Mesothelial cell of epicardium (in vitro differentiated cells): ENCODE measurements at places on chromosomes 3 and 15. TPM values are rescaled to one million over a fixed set of nuclear protein-coding genes. Genes with fewer than 3 reads are reported as not detected.

- DNase-seq = peak; percentile 40
- H3K4me3 ChIP-seq = peak within 1 kb of the TSS; percentile 53
- peaks cover 21% of the 10 kb centered on the region for H3K4me1 ChIP-seq
Measured at GRCh38 chr15:62066663-62067447, at the start of gene C2CD4A. Gene C2CD4A (plus strand): TSS chr15:62066977. CDS start chr15:62067614, 637 bp downstream.

- no peaks in the 10 kb centered on the region for H3K36me3 ChIP-seq
- no peaks in the 10 kb centered on the region for H3K27me3 ChIP-seq
- no peak for DNase-seq
Measured at GRCh38 chr3:105950881-105951600, 82.2 kb upstream of the CBLB start.

GRCh38 chr15:68272721-68273271, 4.7 kb upstream of the FEM1B start:
- peaks cover 46% of the 10 kb centered on the region for H3K4me1 ChIP-seq
- no peak overlapping the region for H3K4me3 ChIP-seq
- H3K27me3 ChIP-seq = no peaks in the 10 kb centered on the region
- DNase-seq = no peak
- peak overlapping the region; percentile 95 for H3K27ac ChIP-seq

DNA sequence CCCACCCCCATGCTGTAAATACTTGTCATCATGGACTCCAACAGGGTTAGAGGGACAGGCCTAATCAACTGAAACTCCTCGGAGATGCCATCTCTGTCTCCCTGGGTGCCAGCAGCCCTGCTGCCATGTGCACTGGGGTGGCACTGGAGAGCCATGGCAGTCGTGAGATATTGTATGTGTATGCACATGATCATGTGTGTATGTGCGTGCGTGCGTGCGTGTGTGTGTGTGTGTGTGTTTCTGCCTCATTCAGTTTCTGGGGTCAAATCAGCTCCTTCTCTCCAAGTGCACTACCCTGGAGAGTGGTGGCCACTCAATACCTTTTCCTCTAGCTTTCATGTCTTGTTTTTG, 3.2 kb upstream of the APEH start:
- H3K27ac ChIP-seq = no peak overlapping the region
- H3K36me3 ChIP-seq = no peaks in the 10 kb centered on the region
- peaks cover 33% of the 10 kb centered on the region for H3K4me1 ChIP-seq
- DNase-seq = no peak
- H3K4me3 ChIP-seq = no peak overlapping the region

DNA sequence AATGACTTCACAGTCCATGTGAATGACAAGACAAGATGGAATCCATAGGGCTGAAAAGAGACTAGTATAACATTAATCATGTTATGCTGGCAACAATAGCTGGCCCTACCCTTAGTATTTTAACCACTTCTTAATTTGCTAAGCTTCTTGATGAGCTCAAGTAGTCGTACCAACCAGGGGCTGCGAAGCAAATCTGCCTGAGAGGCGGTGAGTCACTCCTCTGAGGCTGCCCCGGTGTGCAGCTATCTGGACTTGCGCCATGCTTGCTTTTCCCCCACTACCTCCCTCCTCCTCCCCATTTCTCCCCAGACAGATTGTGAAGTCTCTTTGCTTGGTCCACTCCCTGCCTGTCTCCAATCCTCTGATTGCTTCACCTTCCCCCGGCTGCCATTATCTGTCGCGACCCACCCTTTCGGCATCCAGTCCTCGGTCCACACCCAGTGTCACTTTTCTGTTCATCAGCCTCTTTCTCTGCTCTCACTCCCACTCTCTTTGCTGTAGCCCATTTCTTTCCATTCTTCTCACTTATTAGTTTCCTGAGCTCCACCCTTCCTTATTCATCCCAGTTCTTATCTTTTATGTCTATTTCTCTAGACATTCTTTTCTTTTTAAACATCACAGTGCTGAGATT, 42.7 kb downstream of the DUT start:
- no peak overlapping the region for H3K27ac ChIP-seq
- H3K27me3 ChIP-seq = peaks cover 7% of the 10 kb centered on the region
- no peak for DNase-seq
- no peaks in the 10 kb centered on the region for H3K36me3 ChIP-seq

DNA sequence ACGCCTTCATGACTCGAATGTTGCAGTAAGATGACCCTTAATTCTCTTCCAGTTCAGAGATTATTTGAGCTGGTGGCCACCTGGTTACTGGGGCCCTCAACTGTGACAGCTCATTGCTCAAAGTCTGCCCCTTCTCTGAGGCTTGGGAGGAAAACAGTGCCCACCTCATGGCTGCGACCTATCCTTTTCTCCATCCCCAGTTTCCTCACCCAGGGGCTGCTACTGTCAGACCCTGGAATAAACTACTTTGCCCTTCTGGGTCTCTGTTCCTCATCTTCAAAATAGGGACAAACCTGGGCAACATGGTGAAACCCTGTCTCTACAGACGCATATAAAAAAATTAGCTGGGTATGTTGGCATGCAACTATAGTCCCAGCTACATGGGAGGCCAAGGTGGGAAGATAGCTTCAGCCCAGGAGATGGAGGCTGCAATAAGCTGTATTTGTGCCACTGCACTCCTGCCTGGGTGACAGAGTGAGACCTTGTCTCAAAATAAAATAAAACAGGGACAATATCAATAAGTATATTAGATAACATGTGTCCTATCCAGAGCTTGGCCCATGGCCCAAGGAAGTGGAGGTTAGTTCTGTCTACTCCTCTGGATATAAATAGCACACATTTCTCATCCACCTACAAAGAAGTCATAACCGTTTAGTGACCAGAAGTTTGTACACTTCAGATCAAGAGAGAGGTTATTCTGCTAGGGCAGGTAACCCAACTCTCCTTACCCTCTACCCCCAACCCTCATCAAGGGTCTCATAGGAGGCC, 2.2 kb upstream of the RASL12 start:
- H3K36me3 ChIP-seq = no peaks in the 10 kb centered on the region
- no peak for DNase-seq
- H3K4me1 ChIP-seq = peaks cover 30% of the 10 kb centered on the region
- H3K27me3 ChIP-seq = peaks cover 19% of the 10 kb centered on the region

GRCh38 chr3:47890126-47890827, 87.3 kb downstream of the DHX30 start:
- H3K27ac ChIP-seq = peak overlapping the region; percentile 85
- peak overlapping the region; percentile 2 for H3K4me3 ChIP-seq
- DNase-seq = no peak
- H3K27me3 ChIP-seq = no peaks in the 10 kb centered on the region

- H3K4me3 ChIP-seq = no peak overlapping the region
- peaks cover 34% of the 10 kb centered on the region for H3K27me3 ChIP-seq
- H3K27ac ChIP-seq = no peak overlapping the region
- H3K36me3 ChIP-seq = no peaks in the 10 kb centered on the region
- DNase-seq = no peak
- no peaks in the 10 kb centered on the region for H3K4me1 ChIP-seq
Measured at GRCh38 chr3:140842984-140843649, 98.5 kb upstream of the SLC25A36 start.

KCNAB1 gene
- total RNA-seq = 3.5 to 5.6 TPM (median 3.7 TPM) in 3 replicates

RHOV gene
- total RNA-seq = 3.4 to 4.4 TPM (median 3.4 TPM) in 3 replicates

CYP11A1 gene
- 5.2 to 7.0 TPM (median 5.3 TPM) in 3 replicates for total RNA-seq

AP3B2 gene
- 1.3 to 2.5 TPM (median 2.4 TPM) in 3 replicates for total RNA-seq
